ENCODE measurements at places on chromosomes 13 and 19.

DNA sequence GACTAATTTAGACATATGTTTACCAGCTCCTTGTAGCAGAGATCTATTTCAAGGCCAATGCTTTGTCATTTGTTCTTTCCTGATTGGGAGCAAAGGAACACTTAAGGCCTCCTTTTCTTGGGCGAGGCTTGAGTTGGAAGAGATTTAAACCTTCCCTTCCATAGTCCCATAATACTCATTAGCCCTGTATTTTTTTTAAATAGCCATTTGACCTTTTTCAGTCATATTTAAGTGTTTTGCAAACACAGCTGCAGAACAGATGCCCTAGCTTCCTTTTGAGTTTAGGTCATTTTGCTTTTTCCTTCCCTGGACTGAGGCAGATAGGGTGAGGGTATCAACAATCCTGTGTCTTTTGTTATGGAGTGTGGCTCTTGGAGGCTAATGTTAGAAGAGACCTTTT is 198.3 kb downstream of the NBEA start:
- no peak for DNase-seq

DNA sequence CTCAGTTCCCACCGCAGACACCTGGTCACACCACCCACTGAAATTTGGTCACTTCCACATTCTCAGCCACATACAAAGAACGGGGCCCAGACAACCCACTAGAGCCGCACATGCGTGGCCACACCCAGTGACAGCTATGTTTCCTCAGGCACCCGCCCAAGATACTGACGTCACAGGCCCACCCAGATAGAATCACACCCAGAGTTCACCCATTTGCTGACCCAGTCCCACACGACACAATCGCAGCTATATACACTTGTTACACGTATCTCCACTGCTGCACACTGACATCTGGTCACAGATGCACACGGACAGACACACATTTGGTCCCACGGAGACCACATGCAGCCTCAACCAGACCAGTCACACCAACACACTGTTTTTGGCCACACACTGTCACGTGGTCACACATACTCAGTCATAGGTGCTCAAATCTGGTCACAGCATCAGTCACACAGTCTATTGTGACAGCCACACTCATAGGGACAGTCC is 2.9 kb downstream of the NUMBL start:
- DNase-seq, result no peak

- DNase-seq, result peak; percentile 75
Measured at GRCh38 chr19:7944177-7944761, 803 bp upstream of the TIMM44 start.

GRCh38 chr19:39328046-39328705 is 7.5 kb upstream of the LRFN1 start:
- peak; percentile 47 for DNase-seq

DNA sequence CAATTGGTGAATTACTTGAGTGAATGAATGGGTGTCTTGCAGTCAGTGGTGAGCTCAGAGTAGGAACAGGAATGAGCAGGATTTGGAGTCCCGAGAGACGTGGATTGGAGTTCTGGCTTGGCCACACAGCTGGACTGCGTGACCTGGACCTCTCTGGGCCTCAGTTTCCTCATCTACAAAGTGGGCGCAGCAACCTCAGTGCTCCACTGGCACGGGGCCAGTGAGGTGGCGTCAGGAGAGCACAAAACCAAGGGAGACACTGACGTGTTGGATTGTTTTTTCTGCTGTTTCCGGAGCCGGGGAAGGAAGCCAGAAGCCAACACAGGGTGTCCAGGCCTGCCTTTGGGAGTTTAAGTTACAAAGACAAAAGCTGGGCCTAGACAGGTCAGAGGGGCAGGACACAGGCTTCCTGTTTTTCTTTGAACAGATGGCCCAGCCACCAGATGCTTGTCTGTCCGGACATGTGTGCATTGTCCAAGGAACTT is 6.5 kb upstream of the DOCK6 start:
- no peak for DNase-seq

DNA sequence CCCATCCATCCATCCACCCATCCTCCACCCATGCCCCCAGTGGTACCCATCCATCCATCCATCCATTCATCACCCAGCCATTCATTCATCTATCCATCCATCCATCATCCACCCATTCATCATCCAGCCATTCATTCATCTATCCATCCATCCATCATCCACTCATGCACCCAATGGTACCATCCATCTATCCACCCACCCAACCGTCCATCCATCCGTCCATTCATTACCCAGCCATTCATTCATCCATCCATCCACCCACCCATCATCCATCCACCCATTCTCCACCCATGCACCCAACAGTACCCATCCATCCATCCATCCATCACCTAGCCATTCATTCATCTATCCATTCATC is 5.3 kb downstream of the PLPPR3 start:
- DNase-seq, result no peak

Data from NCI-H2081 (cell line).